ENCODE measurements at places on chromosomes 16 and 17.

- no peak for DNase-seq
Observed at GRCh38 chr17:17188586-17188985, 17.5 kb downstream of the PLD6 start.

- no peak for DNase-seq
Observed at GRCh38 chr17:17540278-17540906, 44.2 kb upstream of the RASD1 start.

DNA sequence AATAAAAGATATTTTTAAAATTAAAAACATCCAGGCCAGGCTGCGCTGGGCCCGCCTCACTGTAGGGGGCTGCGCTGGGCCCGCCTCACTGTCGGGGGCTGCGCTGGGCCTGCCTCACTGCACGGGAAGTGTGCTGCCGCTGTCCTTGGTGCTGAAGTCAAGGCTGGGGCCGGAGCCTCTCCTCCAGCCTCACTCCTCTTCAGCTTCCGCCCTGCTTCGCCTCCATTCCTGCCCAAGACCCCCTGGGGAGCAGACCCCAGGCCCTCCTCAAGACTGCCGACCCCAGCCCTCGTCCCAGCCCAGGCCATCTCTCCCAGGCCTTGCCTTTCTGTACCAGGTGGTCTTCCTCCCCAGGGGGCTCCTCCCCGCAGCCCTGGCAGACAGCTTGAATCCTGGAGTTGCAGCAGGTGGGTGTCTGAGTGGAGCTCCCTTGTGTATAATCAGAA is 26.2 kb downstream of the ENDOV start:
- peak; percentile 80 for DNase-seq

- no peak for DNase-seq
Observed at GRCh38 chr16:85017151-85017550, 5.8 kb upstream of the ZDHHC7 start.

DNA sequence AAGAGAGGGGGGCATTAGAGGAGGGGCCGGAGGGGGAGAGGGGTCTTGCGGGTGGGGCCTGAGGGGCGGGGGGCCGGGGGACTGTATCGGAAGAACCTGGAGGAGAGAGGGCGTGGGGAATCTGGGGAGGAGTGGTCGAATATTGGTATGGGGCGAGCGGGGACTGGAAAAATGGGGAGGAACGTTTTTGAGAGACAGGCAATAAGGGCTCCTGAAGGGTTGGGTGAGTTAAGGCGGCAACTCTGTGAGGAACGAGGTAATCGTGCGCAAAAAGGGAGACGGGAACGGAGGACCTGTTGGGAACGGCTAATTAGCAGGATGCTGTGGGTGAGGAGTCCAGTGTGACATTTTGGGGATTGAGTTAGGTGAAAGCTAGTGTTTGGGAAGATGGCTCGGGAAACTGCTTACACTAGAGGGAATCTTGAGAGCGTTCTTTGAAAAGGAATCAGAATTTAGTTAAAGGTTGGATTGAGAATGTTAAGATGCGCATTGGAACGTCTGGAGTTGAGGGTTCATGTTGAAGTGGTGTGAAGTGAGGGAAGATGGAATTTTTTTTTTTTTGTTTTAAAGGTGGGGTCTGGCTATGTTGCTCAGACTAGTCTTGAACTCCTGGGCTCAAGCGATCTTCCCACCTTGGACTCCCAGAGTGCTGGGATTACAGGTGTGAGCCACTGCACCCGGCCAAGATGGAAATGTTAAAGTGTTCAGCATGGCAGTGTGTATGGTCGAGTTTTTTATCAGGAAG is 662 bp downstream of the WIPF2 start:
- peak; percentile 43 for DNase-seq
